ENCODE measurements at places on chromosomes 4 and X. TPM values are rescaled to one million over a fixed set of nuclear protein-coding genes. Genes with fewer than 3 reads are reported as not detected.

DNA sequence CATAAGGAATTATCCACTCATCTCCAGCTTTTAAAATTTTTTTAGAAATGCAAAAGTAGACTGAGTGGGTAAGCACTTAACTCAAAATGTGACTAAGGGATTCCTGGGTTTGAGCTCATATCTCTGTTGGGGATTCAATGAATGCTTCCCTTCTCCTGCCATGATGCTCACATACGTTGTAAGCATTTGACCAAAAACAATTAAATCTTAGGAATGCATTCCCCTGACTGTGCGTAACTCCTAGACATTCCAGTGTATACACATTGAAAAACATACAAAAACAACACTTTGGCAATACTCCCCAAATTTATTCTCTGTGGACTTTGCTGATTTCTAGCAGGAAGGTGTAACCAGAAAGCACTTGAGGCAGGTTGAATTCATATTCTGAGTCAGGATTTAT is 29.8 kb downstream of the SPANXA2 start:
- no peak for DNase-seq

- DNase-seq = peak; percentile 71
These were observed 202.7 kb downstream of the OR13H1 start for GRCh38 chrX:131746491-131746968.

- no peak for DNase-seq
These were observed 172.8 kb upstream of the FRMPD4 start for GRCh38 chrX:11965436-11965835.

DNA sequence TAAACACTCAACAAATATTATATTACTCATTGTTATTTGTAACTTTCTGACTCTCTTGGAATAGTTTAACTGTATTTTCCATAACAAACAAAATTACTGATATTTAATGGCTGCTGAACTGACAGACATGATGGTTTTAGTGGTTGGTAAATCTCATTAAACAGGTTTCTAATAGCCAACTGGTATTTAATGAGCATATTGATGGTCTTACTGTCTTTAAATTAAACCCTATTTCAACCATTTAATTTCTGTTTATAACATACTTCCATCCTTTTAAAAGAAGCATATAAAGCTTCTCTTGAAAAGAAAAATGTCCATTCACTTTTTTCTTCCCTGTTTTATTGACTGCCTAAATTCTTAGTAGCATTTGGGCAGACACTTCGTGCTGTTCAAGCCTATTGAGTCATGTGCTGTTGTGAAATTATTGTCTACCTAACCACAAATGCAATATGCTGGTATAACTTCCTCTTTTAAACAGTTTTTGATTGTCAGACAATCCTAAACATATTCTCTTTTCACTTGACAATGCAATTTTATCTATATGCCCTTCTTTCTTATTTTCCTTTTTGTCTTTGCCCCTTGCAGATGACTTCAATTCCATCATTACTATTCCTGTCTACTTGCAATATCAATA is 163.9 kb upstream of the SLC7A11 start:
- DNase-seq = no peak

GRCh38 chrX:141142946-141143345 is 34.0 kb downstream of the LDOC1 start:
- no peak for DNase-seq

GRCh38 chr4:69836287-69836686 is 23.7 kb downstream of the SULT1E1 start:
- DNase-seq = no peak

GRCh38 chr4:119626943-119627266 is 1.7 kb downstream of the PDE5A start:
- no peak for DNase-seq

DNA sequence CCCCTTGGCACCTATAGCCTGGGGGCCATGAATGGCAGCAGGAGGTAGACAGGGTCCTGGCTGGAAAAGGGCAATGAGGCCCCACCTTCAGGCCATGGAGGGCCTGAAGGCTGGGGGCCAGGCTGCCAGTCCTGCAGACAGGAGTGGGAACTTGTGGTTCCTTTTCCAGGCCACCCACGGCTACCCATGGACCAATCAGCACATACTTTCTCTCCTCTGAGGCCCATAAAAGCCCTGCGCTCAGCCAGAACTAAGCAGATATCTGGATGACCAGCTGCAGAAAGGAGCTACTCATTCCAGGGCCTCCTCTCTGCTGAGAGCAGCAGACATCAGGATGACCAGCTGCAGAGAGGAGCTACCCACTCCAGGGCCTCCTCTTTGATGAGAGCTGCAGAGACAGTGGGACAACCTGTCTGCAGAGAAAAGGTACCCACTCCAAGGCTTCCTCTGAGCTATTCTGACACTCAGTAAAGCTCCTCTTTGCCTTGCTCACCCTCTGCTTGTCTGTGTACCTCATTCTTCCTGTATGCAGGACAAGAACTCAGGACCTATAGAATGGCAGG is 67.2 kb downstream of the NAA11 start:
- DNase-seq = no peak

- peak; percentile 63 for DNase-seq
These were observed at the start of gene CNKSR2 for GRCh38 chrX:21374163-21374993. Gene CNKSR2, plus strand, starts transcription at chrX:21374418. Its CDS starts 480 bp downstream, at chrX:21374898.

Gene MAGEB10
- total RNA-seq = not detected

Gene CPZ
- not detected for total RNA-seq

Gene PHOX2B
- total RNA-seq = not detected

Gene SSX1
- total RNA-seq = not detected

Gene RNF212
- 0.89 TPM for total RNA-seq

Gene HSFX2
- total RNA-seq = 0.45 TPM

Gene ASB5
- not detected for total RNA-seq

Gene HNRNPDL
- total RNA-seq = 226 TPM

Gene PPEF2
- not detected for total RNA-seq

Gene FSTL5
- not detected for total RNA-seq

Gene ACOT9
- total RNA-seq = 42.6 TPM

Gene PWWP3B
- total RNA-seq = not detected
